Germinal center (tissue), 1 donor: ENCODE measurements at places on chromosomes 5 and 9.
A peak's percentile ranks its signal among the peaks of the same experiment; 100 is the strongest.

GRCh38 chr5:80408484-80409366, 861 bp downstream of the ZFYVE16 start:
- no peak for DNase-seq

- DNase-seq: no peak
Measured at GRCh38 chr9:100150214-100150613, 51.2 kb downstream of the INVS start.

- DNase-seq: no peak
Measured at GRCh38 chr5:172600571-172600970, 40.5 kb upstream of the NEURL1B start.

- DNase-seq: peak; percentile 36
Measured at GRCh38 chr5:124951661-124952060, 205.2 kb upstream of the ZNF608 start.

- no peak for DNase-seq
Measured at GRCh38 chr9:112520656-112521055, 34.0 kb downstream of the KIAA1958 start.

GRCh38 chr5:24635209-24635608, 9.6 kb downstream of the CDH10 start:
- no peak for DNase-seq

- DNase-seq: no peak
Measured at GRCh38 chr5:175585567-175585966, 72.3 kb upstream of the HRH2 start.

- no peak for DNase-seq
Measured at GRCh38 chr5:14086261-14086660, 56.9 kb upstream of the TRIO start.

GRCh38 chr9:137977571-137978261, 100.1 kb downstream of the CACNA1B start:
- no peak for DNase-seq

- peak; percentile 44 for DNase-seq
Measured at GRCh38 chr5:153974131-153974812, 64.4 kb downstream of the FAM114A2 start.

DNA sequence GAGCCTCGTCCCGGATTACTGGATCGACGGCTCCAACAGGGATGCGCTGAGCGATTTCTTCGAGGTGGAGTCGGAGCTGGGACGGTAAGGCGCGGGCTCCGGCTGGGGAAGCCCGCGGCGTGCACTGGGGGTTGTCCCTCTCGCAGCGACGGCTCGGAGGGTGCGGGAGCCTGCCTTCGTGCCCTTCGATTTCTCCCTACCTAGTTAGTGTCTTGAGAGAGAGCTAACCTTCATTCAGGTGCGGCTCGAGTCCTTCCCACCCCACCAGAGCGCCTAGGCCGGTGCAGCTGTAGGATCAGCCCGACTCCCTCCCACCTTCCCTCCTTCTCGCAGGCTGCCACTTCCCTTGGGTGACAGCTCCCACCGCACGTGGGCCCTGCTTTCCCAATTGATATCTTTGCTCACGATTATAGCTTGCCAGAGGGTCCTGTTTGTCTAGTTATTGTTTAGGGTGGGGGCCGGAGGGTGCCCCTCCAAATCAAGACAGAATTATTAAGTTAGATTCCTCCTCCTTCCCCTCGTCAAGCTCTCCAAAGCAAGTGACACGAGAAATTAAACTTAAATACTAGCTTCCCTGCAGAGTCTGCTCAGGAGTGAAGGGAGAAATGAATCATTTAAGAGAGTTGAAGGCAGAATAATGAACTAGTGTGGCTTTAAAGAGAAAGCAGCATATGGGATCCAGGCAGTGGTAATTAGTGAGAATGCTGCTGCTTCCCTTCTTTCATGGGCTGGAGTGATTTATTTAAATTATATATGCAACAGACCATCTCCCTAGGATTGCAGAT, 569 bp downstream of the CAMK4 start:
- DNase-seq: no peak

GRCh38 chr5:38824821-38825220, 21.0 kb upstream of the OSMR start:
- DNase-seq: no peak

- no peak for DNase-seq
Measured at GRCh38 chr5:18961234-18961633, 1026.8 kb downstream of the CDH18 start.

DNA sequence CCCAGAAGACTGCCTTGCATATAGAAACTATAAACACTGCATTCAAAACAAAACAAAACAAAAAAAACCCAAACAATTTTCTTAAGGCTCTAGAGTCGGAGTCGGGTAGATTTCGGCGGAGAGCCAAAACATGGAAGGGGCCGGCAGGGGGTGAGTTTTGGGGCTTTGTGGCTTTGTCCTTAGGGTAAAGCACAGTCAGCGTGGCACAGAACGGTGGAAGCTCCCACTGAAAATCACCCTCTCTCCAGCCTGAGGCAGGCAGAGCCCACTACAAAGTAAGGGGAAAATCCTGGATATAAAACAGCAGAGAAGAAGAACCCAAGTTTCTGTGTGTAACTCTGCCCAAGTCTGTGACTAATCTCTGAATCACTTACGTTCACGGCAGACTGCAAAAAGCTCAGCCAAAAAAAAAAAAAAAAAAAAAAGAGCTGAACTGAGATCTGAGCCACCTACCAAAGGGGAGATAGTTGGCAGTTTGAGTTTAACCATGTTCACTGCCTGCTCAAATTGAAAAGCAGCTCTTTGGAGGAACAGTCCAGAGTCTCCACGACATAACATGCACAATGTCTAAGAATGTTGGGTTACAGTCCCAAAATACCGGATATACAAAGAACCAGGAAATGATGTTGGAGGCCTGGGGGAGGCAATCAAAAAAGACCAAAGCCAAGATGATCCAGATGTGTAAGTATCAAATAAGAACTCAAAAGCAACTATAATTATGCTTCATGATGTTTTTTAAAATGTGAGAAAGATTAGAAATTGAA, 26.6 kb upstream of the OR2K2 start:
- DNase-seq: no peak

- no peak for DNase-seq
Measured at GRCh38 chr9:94108584-94108983, 24.3 kb downstream of the PTPDC1 start.

DNA sequence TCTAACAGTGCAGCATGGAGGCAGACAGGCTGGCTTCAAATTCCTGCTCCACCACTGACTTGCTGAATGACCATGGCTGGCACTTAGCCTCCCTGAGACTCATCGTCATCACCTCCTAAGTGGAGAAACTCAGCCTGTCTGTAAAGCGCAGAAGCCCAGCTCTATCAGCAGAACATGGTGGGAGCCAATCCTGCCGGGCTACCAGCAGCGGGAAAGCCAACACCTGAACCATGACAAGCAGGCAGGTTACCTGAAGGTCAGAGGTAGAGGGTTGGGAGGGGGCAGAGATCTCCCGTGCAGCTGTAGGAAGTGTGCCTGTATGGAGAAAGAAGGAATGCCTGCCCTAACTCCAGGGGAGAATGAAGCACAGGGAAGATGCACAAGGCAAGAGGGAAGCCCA, 72.6 kb upstream of the LRRTM2 start:
- no peak for DNase-seq

- DNase-seq: peak; percentile 87
Measured at GRCh38 chr5:88680253-88681132, 202.5 kb downstream of the MEF2C start.

- DNase-seq: no peak
Measured at GRCh38 chr9:87122947-87123685, 175.8 kb upstream of the GAS1 start.

DNA sequence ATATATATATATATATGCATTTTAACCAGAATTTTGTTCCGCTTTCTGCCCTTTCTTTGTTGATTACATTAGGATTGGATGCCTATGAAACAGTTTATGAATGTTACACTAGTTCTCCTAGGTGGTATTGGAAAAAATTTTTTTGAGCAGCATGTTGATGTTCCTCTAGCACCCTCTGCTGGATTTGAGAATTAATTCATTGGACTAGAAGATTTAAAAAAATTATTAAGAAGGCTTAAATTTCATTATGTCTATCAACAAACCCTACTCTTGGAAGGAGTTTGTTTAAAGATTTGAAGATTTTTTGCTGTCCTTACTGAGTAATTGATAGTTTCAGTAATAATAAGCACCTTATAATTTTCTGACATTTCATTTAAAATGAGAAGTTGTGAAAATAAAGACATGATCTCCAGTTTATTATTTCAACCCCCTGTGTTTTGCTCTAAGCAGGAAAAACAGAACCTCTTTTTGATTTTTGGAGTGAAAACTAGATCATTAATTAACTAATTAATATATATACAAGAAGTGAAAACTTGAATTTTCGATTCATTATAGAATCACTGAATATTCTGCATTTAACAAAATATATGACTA, 89.6 kb downstream of the CCDC171 start:
- peak; percentile 24 for DNase-seq

DNA sequence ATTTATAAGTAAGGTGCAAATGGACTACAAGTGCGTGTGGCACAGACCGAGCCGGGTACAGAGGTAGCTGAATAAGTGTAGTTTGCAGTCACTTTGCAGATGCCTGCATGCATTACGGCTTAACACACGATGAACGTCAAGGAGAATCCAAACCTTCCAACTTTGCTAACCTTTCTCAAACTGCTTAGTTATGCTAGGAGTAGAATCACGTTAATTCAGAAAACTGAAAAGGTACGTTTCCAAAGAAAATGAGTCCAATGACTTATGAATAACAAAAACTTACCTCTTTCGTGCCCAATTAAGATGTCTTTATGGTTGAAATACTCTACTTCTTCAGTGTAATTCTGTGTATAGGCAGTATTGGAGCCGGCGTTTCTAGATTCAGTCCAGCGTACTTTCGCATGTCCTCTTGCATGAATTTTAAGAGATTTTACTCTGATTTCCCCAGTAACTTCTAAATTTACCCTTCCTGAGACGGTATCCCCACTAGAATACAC, 539 bp downstream of the ARRDC3 start:
- peak; percentile 7 for DNase-seq

DNA sequence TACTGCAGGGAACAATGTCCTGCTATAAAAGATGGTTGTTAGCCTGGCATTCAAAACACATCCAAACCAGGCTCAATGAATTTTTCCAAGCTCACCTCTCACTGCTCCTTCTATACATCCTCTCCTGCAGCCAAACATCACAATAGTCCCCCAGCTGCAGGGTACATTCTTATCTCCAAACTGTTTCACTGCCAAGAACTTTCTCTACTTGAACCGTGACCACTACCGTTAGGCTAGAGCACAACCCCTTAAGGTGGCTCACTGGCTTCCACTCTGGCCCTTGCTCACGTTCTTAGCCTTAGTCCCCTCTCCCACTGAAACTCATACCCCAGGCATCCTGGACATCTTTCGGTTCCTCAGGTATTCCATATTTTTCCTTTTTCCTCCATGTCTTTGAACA, 29.0 kb upstream of the ANXA6 start:
- DNase-seq: no peak

GRCh38 chr5:178165581-178165980, 11.9 kb upstream of the NHP2 start:
- DNase-seq: no peak

- DNase-seq: no peak
Measured at GRCh38 chr5:148791696-148792095, 34.7 kb upstream of the ADRB2 start.

DNA sequence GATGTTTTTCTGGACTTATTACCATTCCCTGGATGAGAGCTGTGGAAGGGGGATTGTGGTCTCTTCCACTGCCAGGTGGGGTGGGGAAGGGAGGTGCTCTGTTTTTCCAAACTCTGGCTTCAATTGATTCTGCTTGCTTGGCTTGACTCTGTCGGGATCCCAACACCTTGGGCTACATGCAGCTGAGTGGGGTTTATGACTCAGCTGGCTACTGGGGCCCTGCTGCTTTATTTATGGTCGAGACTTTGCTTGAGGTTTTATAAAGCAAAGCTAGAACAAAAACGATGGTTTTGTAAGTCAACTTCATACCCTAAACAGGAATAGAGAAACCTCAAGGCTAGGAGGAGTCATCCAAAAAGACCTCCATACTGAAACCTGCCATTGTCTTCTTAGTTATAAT, 76.3 kb downstream of the AOPEP start:
- DNase-seq: no peak

DNA sequence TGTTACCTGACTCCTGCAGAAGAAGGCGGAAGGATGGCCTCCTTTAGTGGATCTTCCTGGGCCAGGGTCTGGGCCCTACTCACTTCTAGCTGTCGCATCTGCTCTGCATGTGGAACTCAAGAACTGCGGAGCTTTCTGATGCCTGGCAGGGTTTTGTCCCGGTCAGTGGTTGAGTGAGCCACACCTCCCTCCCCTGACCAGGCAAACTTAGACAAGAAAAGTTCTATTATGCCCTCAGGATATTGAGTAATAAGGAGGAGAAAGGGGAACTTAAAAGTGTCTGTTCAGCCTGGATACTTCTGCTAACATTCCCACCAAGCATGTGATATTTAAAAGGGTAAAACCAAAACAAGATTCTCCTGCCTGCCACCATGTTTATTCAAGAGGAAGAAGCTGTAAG, at the start of gene FYB1:
TSS of gene FYB1 (minus strand) at position 127 of the 400 bp plus-strand sequence. CDS start 16,603 bp downstream, outside the sequence.
- no peak for DNase-seq

DNA sequence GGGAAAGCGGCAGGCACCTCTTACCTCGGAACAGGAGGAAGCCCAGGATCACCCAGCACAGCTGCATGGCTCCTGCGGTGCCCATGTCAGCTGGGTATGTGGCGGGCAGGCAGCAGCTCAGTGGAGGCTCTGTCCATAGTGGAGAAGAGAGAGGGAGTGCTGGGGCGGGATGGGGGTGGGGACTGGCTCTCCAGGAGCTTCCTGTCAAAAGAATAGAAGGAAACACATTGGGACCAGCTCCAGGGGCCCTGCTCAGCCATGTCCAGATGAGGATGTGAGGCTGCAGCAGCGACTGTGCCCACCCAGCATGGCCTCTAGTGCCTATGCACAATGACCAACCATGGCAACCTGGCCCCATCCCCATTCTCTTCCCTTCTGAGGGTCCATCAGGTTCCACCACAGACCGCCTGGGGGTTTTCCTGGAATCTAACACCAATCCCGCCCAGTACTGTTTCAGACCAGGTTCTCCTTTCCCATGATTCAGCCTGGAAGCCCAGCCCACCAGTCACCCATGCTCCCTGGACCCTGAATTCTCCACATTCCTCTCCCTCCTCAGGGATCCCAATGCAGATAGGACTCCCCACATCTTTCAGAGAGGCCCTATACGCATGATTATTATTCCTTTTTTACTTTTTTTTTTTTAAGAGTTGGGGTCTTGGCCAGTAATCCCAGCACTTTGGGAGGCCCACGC, at the start of gene ECSCR:
TSS of gene ECSCR (minus strand) at position 158 of the 691 bp plus-strand sequence. CDS start at position 85, 73 bp downstream.
- DNase-seq: no peak

DNA sequence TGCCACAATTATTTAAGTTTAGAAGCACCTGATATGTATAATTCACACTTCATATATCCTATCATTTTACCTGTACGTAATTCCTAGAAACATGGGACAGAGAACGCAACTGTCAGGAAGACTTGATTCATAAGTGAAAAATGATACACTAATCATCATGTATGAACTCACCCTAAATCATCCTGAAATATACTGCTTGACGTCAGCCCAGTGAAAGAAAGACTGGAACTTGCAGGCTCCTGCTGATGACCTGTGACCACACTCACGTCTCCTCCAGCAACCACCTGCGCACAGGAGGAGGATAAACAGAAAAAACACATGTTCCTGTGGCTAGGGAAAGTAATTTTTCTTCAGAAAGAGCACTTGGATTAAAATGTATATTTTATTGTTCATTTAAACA, 169.7 kb downstream of the MPDZ start:
- no peak for DNase-seq

GRCh38 chr5:1883925-1884677, 1.4 kb upstream of the IRX4 start:
- no peak for DNase-seq

- no peak for DNase-seq
Measured at GRCh38 chr5:66327008-66327407, 182.9 kb downstream of the SREK1 start.
